ENCODE measurements at places on chromosomes 13 and 19.
A peak's percentile ranks its signal among the peaks of the same experiment; 100 is the strongest.

DNA sequence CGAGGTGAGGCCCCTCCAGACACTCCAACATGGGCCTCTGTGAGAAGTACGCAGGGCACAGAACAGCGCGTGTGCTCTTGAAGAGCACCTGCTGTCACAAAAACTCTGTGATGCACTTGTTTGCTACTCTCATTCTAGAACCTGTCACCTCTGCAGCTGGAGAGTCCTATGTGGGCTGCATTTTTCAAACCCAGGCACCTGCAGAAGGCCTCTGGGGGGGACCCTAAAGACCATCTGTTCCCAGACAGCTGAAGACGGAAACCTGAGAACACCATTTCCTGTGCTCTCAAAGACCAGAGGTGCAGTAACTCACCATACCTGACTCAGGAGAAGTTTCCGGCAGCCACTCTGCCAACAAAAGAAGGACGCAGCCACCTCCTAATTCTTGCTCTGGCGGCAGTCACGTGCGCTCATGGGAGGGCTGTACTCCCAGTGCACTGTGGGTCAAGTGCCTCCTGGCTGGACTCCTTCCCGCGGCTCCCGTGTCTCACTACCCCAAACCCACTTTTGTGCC lies 28.1 kb downstream of the RANBP3 start:
- DNase-seq, result peak; percentile 64

DNA sequence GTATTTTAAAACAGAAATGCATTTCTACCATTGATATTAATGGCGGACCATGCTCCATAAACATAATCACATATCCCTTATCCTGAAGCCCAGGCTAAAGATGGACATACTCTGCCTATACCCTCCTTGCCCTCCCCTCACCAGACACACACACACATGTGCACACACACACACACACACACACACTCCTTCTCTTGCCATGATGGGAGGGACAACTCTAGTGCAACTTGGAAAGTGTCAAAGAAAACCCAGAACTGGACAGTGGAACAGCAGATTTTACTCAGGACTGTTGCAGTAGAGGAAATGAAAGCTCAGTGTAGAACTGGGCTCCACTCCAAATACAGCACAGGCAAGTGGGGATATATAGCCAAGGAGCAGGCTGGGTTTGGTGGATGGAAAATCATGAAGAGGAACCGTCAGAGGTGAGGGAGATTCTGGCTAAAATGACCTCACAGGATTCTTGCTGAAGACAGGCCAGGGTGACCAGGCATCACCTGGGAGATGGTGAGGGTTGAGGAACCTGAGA lies 40.8 kb downstream of the TNFRSF19 start:
- DNase-seq, result no peak

DNA sequence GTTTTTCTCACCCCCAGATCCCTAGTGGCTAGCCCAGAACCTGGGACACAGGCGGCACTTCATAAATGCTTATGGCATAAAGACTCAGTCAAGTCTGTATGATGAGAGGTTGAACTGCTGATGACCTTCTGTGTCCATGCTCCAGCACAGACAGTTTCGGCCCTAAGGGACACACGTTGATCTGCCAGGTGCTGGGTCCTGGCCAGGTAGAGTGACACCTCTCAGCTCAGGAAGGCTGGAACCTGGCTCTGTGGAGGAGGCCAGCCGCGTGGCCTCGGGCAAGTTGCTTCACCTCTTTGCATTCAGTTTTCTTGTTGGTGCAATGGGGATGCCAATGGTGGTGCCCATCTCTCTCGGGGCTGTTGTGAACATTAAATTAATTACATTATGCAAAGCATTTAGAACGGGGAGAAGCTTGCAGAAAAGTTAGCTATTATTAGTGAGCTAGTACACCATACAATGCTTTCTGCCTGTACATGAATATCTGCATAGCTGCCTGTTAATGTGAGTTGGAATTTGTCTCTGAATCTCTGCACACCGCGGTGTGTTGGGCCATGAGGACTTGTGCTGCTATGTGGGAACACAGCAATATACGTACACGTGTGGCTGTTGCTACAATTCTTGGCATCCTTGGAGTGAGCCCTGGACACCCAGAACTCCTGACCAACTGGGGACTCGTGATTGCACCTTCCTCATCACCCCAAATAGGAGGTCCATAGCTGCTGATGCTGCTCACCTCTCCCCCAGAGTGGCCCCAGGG lies 8.4 kb downstream of the GADD45B start:
- no peak for DNase-seq

GRCh38 chr19:6802336-6803035 lies 30.0 kb downstream of the VAV1 start:
- no peak for DNase-seq

- DNase-seq, result no peak
Measured at GRCh38 chr19:12075538-12076139, 11.1 kb downstream of the ZNF844 start.

DNA sequence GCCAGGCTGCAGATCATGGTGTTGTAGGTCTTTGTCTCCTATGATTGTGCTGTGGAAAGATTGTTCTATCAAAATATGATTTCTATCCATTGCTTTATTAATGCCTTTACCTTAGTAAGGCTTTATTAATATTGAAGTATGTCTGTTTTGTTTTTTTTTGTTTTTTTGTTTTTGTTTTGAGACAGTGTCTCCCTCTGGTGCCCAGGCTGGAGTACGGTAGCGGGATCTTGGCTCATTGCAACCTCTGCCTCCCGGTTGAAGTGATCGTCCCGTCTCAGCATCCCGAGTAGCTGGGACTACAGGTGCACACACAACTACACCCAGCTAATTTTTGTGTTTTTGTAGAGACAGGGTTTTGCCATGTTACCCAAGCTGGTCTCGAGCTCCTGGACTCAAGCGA lies 7.7 kb downstream of the IRGC start:
- DNase-seq, result no peak

DNA sequence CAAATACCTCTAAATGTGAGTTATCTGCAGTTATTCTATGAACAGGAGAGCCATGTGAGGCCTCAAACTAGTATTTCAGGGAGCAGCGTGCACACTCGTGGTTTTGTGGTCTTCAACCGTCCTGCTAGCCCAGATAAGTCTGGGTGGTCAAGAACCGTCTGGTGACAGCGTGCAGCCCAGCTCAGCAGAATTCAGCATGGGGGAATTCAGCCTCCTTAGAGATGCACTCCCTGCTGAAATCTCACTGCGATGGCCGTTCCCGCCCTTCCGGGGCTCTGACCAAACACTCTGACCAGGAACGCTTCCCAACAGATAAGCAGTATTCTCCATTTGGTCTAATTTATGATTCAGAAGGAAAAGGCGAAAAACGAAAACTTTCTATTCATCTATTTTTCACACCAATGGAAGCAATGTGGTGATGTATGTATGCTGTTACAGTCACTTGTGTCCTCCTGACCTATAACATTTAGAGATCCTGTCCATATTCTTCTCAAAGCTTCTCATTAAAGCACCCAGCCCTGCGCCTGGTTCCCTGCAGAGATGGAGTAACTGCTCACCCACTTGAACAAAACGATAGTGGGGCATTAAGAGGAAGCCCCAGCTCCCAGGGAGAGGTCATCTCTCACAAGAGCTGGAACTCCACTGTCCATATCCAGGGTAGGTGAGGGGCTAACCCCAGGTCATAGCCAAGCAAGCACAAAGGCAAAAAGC lies 2.9 kb downstream of the ANKRD27 start:
- no peak for DNase-seq

- no peak for DNase-seq
Measured at GRCh38 chr19:32104153-32104849, 241.1 kb upstream of the ZNF507 start.

DNA sequence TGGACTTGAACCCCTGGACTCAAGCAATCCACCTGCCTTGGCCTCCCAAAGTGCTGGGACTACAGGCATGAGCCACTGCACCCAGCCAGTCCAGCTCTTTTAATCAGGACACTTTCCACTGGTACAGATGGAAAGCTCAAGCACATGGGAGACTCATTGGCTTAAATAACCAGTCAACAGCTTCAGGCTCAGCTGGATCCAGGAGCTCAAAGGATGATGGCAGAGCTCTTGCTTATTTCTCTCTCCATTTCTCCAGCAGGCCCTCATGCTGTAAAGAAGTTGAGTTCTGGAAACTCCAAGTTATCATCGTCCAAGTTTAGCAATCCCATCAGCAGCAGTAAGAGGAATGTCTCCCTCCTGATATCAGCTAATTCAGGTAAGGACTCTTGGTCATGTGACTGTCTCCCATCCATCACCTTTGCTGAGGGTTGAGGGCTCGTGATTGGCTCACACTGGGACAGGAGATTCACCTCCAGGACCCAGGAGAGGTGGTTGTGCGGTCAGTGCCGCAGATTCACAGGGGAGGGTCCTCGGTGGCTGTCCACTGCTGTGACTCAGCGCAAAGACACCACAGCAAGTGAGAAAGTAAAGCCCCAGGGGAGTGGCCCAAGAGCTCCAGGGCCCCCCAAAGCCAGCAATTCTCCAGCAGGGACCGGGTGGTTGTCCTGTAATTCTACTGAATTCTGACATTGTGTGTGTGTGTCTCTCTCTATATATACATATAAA lies 5.1 kb downstream of the CCL25 start:
- no peak for DNase-seq

- DNase-seq, result no peak
Measured at GRCh38 chr19:16897856-16898161, 9.0 kb downstream of the F2RL3 start.

- DNase-seq, result no peak
Measured at GRCh38 chr19:30487178-30487577, 115.0 kb downstream of the ZNF536 start.

GRCh38 chr13:46530084-46530935 lies 22.7 kb upstream of the LRCH1 start:
- no peak for DNase-seq

DNA sequence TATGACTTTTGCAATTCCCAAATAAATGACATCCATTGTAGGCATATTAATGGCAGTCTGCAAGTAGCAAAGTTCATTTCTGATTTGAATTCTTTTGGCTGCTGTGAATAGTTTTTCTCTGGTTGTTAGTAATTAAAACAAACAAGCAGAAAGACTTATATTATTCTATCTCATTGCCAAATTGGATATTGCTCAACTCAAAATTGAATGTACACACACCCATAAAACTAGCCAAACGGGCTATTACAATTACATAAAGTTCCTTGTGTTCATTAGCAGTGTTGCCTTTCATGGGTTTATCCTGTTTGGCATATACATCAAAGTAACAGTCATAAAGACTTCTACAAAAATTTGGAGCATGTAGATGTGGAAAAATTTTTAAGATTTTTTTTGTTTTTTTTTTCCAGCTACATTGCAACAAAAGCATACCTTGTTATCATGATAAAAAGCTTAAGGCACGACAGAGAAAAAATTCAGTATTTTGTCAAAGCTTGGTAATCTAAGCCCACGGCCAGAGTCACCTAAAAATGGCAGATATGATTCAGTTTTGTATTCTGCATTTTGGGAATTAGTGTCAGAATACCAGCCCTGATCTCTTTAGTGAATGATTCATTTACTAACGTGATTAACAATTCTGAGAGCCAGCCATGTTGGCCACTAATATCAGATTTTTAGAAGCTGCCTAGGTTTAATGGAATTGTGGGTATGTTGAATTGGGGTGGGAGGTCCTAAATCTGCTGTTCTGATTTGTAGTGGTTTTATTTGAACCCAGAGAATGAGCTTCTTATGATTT lies 108.4 kb downstream of the KLF5 start:
- DNase-seq, result no peak
